ENCODE measurements at places on chromosomes 1 and 21.

GRCh38 chr1:85857991-85858390 lies 149.8 kb upstream of the ZNHIT6 start:
- no peak for DNase-seq

GRCh38 chr21:15732290-15732995 lies 2.7 kb downstream of the USP25 start:
- no peak for DNase-seq

GRCh38 chr1:85289848-85290335 lies 13.5 kb upstream of the BCL10 start:
- DNase-seq, result no peak

- no peak for DNase-seq
Observed at GRCh38 chr1:231442735-231443134, 20.6 kb upstream of the EGLN1 start.

DNA sequence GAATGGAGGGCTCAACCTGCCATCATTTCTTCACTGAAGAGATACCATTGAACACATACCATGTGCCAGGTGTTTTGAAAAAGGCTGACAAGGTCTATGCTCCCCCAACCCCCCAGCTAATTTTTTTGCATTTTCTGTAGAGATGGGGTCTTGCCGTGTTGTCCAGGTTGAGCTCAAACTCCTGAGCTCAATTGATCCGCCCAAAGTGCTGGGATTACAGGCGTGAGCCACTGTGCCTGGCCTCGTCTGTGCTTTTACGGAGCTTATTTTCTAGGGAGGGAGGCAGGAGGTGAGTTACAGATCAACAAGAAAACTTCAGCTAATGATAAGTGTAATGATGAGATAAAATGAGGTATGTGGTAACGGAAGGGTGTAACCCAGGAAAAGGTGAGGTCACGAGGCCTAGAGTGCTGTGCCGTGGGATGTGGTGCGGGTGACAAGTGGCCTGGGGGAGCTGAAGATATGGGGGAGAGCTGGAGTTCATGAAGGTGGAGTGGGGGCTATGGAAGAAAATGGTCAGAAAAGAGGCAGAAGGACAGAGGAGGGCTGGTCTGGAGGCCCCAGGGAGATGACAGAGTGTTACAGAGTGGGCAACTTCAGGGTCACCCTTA lies 28.2 kb downstream of the FAAH start:
- DNase-seq, result no peak

DNA sequence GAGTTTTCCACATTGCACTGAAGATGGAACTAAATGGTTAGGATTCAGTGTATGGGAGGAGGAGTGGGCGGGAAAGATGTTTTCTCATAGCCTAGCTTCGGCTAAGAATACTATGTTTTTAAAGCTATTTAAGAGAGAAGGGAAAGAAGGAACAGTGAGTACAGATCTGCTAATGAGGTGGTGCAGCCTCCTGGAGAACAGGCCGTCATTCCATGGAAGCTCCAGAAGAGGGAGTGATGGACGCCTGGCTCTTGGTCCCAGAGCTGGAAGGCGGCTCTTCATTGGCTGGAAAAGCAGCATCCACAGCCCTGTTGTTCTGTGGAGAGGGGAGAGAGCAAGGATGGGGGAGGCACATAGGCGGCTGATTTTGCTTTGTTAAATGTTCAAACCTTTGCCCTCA lies 6.9 kb downstream of the CAMK1G start:
- DNase-seq, result peak; percentile 73

DNA sequence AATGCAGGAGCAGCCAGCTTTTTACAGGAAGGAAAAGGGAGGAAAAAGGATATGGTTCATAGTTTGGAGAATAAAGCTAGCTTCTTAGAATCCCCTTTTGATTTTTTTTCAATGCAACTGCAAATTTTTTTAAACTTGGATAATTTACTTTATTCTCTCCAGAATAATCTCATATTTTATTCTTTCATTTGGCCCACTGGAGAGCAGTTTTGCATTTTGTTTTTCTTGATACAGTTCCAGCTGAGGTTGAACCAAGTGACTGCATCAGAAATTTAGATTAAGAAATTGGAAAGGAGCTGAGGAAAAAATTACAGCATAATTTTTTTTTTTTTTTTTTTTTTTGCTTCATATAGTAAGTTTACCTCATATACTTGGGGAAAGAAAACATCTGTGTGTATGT lies 22.8 kb downstream of the GABPA start:
- DNase-seq, result no peak

GRCh38 chr21:37072274-37072987 lies 440 bp downstream of the PIGP start:
- DNase-seq, result peak; percentile 55

DNA sequence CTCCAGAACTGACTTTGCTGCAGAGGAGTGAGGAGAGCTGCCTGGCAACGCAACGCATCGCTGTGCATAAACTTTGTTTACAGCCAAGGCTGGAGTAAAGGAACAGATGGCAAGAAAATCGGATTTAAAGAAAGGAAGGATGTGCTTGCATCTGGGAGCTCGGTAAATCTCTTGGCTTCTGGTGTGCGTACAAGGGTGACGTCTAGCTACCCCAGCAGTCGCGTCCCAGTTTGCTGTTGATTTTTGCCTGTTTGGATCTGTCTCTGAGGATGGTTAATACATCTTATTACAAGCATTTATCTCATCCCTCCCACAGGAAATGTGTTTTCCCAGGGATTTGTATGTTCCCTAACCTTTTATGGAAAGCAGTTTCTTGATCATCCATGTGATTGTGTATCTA lies 73.3 kb upstream of the RALGPS2 start:
- no peak for DNase-seq

GRCh38 chr1:24963099-24963872 lies 33.2 kb upstream of the RUNX3 start:
- no peak for DNase-seq

DNA sequence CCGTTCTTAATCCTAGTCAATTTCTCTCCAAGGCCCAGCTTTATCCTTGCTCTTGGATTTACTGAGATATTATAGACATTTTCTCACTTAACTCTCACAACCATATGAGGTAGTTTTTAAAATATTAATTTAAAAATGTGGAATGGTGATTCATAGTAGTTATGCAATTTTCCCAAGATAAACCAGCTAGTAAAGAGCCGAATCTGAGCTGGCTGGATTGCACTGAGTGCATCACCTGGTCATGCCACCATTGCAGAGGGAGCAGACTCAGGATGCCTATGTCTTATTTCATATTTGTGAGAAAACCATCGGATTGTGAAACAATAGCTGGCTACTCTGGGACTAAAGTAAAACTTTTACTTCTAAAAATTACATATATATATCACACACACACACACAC lies 494.0 kb downstream of the KCNT2 start:
- no peak for DNase-seq
